CD4-positive, alpha-beta T cell treated with Interleukin-6 at 100 ng/mL for 8 hours (primary cell): ENCODE measurements at places on chromosomes 12 and 14.

DNA sequence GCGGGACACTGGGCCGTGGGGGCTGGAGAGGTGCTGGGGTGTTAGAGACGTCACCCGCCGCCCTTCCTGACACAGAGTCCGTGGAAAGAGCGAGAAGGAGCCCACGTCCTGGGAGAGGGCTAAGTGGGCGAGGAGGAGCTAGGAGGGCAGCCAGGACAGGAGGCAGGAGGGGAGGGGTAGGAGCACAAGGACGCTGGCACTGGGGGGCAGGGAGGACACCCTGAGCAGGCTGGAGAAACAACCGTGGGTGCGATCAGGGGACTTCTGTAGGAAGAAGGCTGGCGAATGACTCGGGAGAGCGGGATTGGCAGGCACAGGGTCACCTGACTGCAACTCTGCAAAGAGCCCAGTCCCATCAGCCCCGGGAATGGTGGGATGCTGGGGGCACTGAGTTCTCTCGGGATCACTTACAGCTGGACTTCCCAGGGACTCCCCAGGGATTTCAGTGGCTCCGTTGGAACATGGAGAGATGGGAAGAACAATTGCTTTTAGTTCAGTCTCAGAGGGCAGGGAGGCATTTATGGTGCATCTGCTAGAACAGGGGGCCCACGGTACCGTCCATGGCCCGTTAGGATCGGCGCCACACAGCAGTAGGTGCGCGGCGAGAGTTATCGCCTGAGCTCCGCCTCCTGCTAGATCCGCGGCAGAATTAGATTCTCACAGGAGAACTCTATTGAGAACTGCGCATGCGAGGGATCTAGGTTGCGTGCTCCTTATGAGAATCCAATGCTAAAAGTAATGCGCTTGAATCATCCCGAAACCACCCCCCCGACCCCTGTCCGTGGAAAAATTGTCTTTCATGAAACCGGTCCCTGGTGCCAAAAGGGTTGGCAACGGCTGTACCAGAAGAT is 24.3 kb downstream of the UBR7 start:
- DNase-seq, result no peak

GRCh38 chr12:93002293-93003054 is 73.4 kb upstream of the EEA1 start:
- DNase-seq, result no peak

DNA sequence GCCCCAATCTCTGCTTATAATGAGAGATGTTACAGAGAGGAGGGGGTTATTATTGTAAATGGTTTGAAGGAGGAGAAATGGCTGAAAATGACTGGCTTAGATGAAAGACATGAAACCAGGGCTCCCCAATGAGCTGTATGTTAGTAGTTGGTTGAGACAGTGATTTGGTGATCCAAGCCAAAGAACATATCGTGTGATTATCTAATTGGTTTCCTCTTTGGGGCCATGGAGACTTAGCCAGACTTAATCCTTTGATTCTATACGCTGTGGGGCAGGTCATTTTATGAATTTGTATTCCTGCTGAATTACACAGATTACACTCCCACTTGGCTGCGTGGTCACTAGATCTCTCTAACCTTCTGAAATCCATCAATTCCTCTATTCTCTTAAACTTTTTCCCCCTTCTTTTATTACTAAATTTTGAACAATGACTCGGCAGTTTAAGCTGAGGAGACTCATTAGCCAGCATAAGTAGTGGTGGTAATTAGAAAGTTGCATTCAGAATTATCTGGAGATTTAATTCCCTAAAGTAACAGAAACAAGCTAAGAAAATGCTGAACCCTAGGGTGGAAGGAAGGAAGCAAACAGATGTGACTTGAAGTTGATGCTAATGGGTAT is 5.3 kb downstream of the TTC8 start:
- DNase-seq, result no peak

DNA sequence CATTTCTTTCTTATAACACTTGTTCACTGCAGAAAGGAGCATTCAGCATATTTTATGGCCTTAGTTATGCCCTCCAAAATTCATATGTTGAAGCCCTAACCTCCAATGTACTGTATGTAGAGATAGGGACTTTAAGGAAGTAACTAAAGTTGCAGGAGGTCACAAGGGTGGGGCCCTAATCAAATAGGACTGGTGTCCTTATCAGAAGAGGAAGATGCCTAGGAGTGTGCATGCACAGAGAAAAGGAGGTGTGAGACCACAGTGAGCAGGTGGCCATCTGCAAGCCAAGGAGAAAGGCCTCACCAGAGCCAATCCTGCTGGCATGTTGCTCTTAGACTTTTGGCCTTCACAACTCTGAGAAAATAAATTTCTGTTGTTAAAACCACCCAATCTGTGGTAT is 12.9 kb upstream of the E2F7 start:
- no peak for DNase-seq

DNA sequence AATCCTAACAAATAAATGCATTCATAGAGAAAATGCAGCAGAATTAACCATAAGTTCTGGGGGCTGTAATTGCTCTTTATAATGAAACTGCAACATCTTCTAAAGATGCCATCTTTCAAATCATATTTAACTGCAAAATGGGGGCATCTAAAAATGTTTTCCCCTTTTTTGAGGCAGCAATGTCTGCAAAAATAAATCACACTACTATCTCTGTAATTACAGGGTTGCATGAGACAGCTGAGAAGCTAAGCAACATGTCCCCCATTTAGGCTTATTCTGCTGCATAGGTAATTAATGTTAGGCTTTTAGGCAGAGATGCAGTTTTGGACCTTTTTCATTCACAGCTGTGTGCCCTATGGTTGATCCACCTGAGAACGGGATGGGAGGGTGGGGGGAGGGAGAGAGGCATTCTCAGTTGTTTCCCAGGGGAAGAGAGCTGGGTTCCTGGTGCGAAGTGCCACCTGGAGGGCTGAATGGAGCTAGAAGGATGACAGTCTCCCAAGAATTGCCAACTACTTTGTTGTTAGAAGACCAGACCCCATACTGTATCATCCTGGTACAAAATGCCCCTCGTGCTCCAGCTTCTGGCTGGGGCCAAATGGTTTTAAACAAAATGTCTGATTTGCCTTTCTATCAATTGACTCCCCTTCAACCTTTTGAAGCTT is 154.2 kb downstream of the APAF1 start:
- no peak for DNase-seq

DNA sequence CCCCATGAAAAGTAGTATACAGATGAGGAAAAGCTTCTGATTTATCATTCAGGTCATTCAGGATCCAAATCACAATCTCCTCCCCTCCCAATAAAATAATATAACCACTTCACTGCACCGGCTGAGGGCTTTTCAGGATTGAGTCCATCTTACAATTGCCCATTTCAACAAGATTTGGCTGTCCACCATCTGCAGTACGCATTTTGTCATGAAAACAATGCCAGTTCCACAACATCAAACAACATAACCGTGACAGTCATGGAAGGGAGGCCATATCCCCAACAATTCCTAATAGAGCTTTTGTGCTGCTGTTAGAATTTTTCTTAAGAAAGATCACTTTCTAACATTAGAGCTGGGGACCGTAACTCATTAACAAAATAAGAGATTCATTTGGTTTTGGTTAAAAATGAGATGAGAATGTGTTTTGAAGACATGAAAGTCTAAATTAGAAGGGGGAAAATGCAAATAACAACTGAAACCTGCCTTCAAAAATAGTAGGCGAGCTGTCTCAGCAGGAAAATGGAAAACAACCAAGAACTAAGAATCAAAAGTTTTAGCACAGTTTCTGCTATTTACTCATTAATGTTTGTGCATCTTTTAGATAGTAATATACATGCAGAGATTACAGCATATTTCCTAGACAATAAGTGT is 38.3 kb upstream of the TMTC2 start:
- no peak for DNase-seq

DNA sequence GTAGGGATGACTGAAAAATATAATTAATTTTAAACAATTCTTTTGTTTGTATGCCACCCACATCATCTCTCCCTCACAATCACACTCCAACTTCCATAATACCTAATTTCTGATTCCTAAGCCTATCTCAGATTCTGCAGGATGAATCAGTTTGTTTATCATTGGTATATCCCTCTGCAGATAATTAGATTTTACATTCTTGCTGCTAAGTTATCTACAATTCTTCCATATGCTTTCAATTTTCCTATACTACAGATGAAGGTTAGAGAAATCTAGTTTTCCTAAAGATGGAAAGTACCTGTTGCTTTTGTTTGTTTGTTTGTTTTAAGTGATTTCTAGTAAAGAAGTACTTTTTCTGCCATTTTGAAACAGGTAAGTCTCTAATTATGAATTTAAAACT is 105.3 kb downstream of the ANKS1B start:
- DNase-seq, result no peak

DNA sequence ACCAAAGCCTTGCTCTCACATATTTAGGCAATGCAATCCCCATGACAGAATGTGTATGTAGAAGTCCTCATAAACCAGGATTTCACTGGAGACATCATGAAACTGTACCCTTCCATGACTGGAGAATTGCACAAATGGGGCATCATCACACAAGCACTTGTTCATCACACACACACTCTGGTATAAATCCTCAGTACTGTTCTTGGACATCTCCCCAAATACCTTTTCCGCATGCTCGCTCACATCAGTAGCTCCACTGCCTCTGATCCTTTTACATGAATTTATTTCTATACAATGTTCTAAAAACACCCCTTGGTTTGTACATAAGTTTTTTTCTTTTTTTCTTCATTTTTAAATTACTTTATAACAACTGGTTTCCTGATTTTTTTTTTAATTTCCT is 3.3 kb upstream of the ING4 start:
- DNase-seq, result no peak

GRCh38 chr14:51396222-51396815 is 156.3 kb downstream of the TMX1 start:
- no peak for DNase-seq

DNA sequence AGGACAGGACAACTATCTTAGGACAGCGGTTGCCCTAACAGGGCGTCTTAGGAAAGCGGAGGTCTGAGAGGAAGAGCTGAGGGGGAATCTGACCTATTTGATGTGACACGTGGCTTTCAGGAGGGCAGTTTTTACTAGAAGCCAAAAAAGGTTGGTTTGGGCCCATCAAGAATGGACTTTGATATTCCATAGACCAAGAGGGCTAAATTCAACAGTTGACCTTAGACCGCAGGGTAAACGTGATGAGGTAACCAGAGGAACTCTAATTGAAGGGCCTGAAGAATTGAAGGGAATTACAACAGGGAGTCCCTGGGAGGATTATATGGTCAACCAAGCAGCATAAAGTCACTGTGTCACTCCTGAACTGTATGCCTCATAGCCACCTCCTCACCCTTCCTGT is 11.5 kb downstream of the C1S start:
- no peak for DNase-seq

- no peak for DNase-seq
These were observed 16.4 kb downstream of the GALNT6 start for GRCh38 chr12:51374856-51375255.

- no peak for DNase-seq
These were observed 3.1 kb upstream of the LMO3 start for GRCh38 chr12:16608946-16609539.

GRCh38 chr12:70627677-70628076 is 9.6 kb downstream of the PTPRB start:
- no peak for DNase-seq

- DNase-seq, result no peak
These were observed 133.3 kb downstream of the FLRT2 start for GRCh38 chr14:85663256-85663655.

- DNase-seq, result no peak
These were observed 83.6 kb upstream of the PMCH start for GRCh38 chr12:102281231-102281630.

DNA sequence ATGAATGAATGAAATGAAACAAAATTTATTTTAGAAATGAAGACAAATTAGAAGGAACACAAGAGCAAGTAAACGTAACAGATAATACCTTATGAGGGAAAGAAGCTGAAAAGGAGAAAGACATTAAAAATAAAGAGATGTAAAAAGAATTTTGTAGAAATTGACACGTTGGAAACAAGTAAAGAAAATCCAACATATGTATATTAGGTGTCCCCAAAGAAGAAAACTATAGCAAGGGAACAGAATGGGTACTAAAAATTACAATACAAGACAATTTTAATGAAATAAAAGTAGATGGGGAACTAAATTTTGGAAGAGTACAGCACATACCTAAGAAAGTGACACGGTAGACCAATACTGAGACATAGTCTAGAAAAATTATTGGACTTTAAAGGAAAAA is 16.7 kb downstream of the DNM1L start:
- no peak for DNase-seq

GRCh38 chr14:81382517-81383225 is 17.5 kb downstream of the STON2 start:
- no peak for DNase-seq

DNA sequence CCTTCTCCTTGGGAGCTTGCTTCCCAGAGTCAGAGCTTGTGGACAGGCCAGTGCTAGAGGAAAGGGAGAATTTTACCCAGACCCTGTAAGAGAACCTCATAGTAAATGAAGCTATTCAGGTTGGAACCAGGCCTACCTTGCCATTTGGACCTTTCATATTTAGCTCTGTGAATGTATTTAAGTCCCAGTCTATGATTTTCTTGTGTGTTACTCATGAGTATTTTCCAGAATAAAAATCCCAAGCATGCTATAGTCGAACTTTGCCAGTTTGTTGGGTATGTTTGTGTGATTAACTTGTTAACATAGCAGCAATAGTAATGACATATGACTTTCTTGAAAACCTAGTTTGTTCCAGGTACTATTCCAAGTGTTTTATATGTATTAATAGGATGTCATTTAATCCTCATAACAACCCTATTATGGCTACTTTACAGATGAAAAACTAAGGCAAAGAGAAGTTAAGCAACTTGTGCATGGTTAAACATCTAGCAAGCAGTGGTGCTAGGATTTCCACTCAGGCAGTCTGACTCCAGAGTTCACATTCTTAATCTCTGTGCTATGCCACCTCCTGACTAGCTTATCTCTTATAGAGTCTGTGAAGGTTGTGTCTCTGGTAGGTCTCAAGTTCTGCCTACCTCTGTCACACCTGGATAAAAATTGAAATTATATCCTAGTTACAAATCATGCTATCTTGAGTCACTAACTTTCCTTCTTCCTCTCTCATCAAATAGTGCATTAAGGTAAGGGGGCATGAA is 47.9 kb upstream of the GARIN2 start:
- no peak for DNase-seq

GRCh38 chr12:40911676-40912075 is 219.4 kb downstream of the CNTN1 start:
- no peak for DNase-seq

DNA sequence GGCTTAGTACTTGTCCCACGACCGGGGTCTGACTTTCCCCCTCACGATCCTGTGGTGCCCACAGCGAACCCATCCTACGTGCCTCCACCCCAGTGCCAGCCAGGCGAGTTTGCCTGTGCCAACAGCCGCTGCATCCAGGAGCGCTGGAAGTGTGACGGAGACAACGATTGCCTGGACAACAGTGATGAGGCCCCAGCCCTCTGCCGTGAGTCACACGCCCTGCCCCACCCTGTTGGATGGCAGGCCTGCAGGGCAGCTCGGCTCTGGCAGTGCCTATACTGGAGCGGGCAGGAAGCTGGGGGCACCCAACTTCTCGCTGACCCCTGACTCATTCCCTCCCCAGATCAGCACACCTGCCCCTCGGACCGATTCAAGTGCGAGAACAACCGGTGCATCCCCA is 18.3 kb upstream of the LRP1-AS start:
- no peak for DNase-seq
